ENCODE measurements at places on chromosomes 11 and 22. TPM values are rescaled to one million over a fixed set of nuclear protein-coding genes. Genes with fewer than 3 reads are reported as not detected.

TRIM49 gene
- not detected for total RNA-seq

TRIM29 gene
- total RNA-seq = 3.4 TPM

SERGEF gene
- total RNA-seq = 37.6 TPM

OR5B12 gene
- total RNA-seq = not detected

GNAZ gene
- total RNA-seq = 3.0 TPM

NRXN2 gene
- 0.72 TPM for total RNA-seq

YPEL4 gene
- 6.9 TPM for total RNA-seq

TSGA10IP gene
- total RNA-seq = not detected

DNA sequence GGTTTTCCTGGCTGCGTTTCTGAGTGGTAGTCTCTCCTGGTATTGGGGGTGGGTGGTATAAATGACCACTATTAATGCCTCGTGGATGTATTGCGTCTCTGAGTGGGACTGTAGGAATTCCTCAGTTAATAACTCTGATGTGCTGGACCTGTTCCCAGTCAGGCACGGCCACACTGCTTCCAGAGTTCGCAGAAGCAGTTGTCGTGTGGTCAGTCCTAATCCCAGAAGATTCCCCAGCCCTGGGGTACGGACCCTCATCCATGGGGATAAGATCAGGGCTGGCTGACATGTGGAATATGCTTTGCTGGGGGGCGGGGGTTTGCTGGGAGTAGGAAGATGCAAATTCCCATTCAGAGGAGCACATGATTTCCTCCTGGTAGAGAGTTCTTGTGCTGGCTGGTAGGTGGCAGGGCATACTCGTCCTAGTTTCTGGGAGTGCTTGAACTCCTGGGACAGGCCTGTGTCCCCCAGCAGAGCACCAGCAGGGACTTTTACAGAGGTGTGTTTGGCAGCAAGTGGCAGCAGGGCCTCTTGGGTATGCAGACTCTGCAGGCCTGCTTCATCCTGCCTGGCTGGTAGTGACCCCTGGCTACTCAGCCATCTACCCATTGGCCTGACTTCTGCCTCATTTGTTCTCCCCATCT lies 157.4 kb downstream of the NAV2 start:
- no peak for DNase-seq

DNA sequence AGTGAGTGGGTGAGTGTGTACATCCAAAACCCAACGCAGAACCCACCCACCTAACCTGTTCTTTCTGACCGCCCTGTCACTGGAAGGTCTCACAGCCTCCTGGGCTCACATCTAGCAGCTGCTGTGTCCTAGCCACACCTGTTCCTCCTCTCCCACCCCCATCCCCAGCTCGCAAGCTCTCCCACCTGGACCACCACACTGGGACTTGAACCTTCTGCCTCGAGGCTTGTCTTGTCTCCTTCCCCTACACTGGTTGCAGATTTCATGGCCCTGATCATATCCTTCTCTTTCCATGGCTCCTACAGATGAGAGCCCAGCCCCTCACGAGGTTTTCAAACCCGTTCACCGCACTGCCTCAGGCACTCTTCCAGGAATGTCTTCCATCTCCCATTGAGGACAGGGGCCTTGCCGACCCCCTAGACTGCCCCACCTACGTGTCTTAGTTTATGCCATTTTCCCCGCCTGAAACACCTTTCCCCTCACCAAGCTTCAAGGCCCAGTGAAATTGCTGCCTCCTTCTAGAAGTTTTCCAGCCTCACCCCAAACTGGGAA lies 6.7 kb downstream of the IFITM10 start:
- DNase-seq = no peak

DNA sequence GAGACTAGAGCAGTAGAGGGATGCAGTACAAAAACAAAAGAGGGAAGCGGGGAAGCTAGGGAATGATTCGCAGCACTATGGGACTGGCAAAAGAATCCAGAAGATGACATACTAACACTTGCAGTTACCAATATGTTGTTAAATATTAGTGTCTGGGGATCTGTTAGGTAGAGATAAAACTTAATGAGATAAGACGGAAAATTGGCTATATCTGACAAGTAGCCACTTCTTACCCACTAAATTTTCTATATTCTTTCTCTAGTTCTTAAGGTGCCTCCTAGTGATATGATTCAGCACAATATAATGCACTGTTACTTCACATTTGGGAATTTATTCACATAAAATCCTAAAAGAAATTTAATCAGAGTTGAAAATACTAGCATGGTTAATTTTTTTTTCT lies 30.8 kb downstream of the CCDC90B start:
- no peak for DNase-seq

DNA sequence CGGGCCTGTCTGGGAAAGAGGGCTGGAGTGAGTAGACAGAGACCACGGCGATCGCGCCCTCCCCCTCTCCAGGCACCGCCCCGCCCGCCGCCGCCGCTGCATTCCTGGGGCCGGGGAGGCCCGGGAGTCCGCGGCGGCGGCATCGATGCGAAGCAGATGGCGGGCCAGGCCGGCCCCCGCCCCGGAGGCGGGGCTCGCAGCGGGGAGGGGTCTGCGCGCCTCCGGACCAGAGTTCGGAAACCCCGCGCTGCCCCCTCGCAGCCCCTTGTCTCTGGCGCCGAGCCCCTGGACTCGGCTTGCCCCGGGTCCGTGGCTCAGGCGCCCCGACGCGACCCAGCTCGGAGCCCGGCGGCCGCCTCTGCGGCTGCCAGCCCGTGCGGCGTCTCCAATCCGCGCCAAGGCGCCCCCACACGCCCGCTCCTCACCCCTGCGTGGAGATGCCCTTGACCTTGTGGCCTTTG lies 1.3 kb downstream of the SCARF2 start:
- peak; percentile 69 for DNase-seq

- DNase-seq = no peak
These were observed 48.2 kb downstream of the NRXN2 start for GRCh38 chr11:64674774-64675173.

DNA sequence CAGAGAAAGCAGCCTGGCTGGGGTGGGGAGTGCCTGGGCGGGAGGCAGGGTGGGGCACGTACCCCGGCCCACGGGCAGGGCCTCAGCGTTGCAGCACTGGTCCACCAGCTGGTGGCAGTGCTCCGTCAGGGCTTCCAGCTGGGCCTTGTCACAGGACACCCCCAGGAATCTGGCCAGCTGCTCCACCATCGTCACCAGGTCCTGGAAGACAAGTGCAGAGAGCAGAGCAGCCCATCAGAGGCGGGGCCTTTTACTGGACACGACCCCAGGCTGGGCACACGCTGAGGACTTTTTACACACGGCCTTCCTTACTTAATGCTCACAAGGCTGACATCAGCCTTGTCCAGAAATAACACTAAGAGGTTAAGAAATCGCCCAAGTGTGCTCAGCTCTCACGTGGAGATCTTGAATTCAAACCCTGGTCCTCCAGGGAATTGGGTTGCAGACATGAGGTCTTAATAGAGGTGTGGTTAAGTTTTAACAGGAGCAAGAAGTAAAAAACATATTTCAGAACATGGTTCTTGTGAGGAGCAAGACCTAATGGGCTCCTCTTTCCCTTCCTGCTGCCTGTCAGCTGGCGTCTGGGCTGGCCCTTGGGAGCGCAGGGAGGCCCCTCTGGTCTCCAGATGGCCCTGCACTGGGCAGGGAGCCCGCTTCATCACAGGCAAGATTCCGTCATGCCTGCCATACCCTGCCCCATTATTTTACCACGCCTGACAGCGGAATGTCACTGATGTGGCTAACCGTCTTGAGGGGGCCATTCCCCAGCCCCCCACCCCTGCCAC lies 17.1 kb upstream of the EFCAB6 start:
- DNase-seq = peak; percentile 70

- DNase-seq = no peak
These were observed 64.8 kb downstream of the IGF2 start for GRCh38 chr11:2074266-2074825.

GRCh38 chr11:134516529-134516928 lies 104.5 kb upstream of the B3GAT1 start:
- peak; percentile 40 for DNase-seq

DNA sequence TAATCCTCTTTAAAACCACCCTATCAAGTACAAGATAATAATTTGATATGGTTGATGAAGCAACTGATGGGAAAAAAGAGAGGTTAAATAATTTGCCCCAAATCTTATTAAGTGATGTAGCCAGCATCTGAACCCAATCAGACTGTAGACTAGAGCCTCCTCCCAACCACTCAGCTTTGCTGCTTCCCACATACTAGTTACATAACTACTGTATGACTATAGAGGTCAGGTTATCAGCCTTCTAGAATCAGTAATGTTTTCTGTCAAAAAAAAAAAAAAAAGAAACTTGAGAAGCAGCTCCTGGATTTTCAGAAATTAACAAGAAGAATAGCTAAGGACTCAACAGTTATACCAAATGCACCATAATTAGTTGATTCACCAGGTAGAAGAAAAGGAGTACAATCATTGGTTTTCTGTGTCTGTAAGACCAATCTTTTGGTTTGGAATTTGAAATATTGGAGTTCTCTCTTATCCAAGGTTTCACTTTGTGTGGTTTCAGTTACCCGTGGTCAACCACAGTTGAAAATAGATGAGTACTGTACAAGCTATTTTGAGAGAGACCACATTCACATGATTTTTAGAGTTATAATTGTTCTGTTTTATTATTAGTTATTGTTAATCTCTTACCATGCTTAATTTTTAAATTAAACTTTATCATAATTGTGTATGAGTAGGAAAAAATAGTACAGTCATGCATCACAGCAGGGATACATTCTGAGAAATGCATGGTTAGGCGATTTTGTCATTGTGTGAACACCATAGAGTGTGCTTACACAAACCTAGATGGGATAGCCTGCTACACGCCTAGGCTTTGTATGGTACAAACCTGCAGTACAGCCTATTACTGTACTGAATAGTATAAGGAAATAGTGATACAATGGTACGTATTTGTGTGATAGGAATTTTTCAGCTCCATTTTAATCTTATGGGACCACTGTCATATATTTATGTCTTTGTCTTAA lies 72.2 kb downstream of the PDHX start:
- no peak for DNase-seq

DNA sequence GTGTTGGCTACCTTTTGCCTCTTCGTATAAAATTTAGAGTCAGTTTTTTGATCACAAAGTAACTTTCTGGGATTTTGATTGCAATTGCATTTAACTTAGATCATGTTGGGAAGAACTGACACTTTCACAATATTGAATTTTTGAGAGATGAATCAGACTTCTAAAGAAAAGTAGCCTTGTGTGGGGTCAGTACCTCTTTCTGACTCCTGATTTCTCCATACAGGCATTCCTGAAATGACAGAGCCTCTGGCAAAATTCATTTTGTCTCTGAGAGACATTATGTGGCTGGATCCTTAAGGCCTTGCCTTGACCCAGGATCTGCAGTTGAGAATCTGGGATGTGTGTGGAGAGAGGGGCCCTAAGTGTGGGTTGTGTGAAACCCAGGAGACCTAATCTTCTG lies 37.8 kb downstream of the PPFIBP2 start:
- no peak for DNase-seq

GRCh38 chr11:111387363-111387762 lies 8.3 kb upstream of the POU2AF1 start:
- peak; percentile 88 for DNase-seq

GRCh38 chr11:131912134-131912533 lies 541.7 kb downstream of the NTM start:
- no peak for DNase-seq

GRCh38 chr22:43789452-43789851 lies 22.7 kb downstream of the EFCAB6 start:
- DNase-seq = no peak

- no peak for DNase-seq
These were observed 661.7 kb downstream of the DLG2 start for GRCh38 chr11:84965484-84965883.

GRCh38 chr11:67489885-67490726 lies 7.3 kb downstream of the AIP start:
- DNase-seq = no peak

GRCh38 chr22:35917651-35918050 lies 111.0 kb downstream of the RBFOX2 start:
- DNase-seq = no peak

DNA sequence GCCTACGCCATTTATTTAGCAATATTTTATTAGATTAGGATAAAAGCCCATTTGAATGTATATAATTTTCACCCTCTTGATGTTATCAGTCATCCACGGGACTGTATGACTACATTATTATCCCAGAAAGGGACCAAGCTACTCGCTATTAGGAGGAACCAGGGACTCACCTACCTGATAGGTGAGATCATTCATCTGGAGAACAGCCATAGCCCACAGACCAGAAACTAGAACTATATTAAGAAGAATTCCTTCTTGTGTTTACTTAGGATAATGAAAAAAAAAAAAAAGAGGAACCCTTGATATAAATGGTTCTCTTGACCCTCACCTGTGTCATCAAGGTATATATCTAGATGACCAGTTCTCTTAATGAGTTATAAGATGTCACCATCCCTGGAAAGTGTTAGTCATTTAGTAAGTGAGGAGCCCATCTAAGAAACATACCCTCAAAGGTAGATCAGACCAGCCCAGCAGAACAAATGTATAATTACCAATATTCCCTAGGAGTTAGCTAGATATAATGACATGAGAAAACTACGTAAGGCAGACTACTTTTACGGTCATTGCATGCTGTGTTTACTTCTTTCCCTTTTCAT lies 8.0 kb downstream of the SIK3 start:
- no peak for DNase-seq

DNA sequence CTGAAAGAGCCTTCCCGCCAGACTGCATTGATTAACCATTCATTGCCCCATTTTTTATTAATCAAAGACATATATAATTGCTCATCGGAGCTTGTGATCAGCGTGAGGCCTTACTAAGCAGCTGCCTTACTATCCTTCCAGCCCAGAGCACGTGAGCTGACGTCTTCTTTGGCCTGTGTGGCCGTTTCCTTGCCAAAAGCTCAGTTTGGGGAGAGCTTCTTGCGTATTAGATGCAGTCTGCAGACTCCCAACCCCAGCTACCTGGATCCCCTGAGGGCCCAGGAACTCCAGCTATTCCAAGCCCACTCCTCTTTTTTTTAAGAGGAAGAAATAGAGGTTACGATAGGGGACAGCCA lies 784 bp upstream of the SLC43A3 start:
- no peak for DNase-seq

- no peak for DNase-seq
These were observed 9.1 kb upstream of the TBC1D22A start for GRCh38 chr22:46753360-46753759.

DNA sequence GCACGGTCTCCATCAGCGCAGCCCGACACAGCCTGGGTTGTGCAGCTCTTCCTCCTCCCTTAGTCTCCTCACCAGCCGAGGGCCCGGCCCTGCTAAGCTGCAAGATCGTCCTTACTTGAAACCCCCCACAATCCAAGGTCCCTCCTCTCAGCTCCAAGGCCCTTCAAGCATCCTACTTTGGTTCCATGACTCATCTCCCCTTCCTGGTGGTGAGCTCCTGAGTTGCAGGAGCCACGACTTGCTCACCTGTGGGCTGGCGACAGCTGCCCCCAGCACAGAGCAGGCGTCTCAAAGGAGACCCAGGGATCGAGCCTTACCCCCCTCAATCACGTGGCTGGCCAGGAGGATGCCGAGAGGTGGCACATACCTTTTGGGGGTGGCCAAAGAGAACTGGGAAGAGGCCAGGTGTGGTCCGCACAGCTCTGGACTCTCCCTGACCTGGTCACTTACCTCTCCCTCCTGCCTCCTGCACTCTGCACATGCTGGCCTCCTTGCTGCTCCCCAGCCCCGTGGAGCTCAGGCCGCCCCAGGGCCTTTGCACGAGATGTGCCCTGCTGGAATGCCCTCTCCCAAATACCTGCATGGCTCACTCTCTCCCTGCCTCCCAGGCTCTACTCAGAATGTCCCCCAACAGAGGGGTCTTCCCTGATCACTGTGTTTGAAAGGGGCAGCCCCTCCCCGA lies 35.2 kb upstream of the FADD start:
- DNase-seq = no peak

- DNase-seq = no peak
These were observed 26.3 kb downstream of the RPS6KA4 start for GRCh38 chr11:64384981-64385944.

Data from upper lobe of right lung (tissue), 1 donor.